SK-N-SH treated with all-trans-retinoic acid at 6 μM for 48 hours (cell line): ENCODE measurements at places on chromosomes 1 and 21.

GRCh38 chr1:116667078-116667574, 407 bp downstream of the IGSF3 start:
- peak; percentile 18 for ATAC-seq

DNA sequence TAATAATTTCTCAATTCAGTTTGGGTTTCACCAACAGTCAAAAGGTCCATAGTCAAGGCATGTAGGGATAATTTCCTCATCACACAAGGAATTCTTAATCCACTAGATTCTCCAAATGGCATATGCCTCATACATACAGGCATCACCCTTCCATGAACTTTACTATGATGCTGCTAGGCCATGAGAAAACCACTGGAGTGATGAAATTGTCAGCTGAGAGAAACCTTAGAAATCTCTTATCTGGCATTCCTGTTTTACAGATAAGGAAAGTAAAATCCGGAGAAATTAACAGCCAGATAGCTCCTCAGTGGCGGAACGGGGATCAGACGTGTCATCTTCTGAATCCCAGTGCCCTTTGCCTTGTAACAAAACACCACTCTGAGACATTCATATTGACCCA, 274.4 kb downstream of the NTNG1 start:
- no peak for ATAC-seq

GRCh38 chr1:173444757-173445156, 32.4 kb upstream of the PRDX6 start:
- no peak for ATAC-seq

GRCh38 chr1:94798054-94798453, 22.1 kb upstream of the SLC44A3 start:
- ATAC-seq, result no peak

DNA sequence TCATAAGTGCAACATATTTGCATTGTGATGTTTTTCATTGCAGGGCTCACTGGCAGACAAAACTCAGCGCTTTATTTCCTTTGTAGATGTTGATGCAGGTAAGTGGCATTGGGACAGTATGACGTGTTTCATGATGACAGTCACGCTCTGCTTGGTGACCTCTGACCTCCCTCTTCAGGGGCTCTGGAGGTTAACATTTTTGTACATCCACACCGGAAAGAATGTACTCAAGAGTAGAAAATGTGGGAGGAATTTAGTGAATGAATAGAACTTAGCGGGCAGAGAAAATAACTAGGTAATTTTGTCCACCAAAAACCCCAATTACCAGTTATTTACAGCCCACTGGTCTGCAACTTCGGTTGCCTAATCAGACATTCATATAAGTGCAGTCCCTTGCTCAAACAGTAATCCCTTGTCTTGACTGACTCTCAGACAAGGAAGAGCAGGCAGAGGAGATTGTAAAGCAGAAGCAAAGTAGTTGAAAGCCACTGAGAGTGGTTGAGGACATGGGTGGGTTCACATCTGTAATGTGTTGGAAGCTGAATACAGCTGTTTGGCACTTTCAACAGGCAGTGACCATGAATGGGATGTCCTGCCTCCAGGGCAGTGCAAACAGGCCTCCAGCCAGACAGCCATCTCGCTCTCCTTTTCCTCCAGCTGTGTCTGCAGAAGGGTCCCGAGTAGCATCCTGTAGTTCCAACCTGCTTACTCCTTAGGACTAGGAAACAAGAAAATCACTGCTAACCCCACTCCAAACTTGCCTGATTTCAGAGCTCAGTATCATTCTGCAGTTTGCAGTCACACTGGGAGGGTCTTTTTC, 188.9 kb downstream of the NRIP1 start:
- ATAC-seq, result no peak

- ATAC-seq, result peak; percentile 70
Observed at GRCh38 chr1:217048104-217048707, 325.0 kb upstream of the ESRRG start.

GRCh38 chr1:2052054-2052679, 2.0 kb downstream of the PRKCZ start:
- ATAC-seq, result no peak

GRCh38 chr1:165069829-165070228, 286.7 kb downstream of the LMX1A start:
- ATAC-seq, result no peak

DNA sequence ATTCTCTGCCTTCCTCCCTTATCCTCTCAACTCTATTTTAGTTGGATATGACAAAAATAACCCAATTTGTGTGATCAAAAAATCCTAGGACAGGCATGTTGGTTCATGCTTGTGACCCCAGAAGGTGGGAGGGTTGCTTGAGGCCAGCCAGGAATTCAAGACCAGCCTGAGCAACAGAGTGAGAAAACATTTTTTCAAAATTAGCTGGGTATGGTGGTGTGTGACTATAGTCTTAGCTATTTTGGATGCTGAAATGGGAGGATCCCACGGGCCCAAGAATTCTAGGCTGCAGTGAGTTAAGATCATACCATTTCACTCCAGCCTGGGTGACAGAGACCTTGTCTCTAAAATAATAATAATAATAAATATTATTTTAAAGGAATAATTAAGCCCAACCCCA, 1383.1 kb upstream of the ADGRL2 start:
- ATAC-seq, result no peak

- no peak for ATAC-seq
Observed at GRCh38 chr1:114338191-114338890, 172.7 kb downstream of the TRIM33 start.

GRCh38 chr1:37476460-37477197, 2.2 kb downstream of the ZC3H12A start:
- peak; percentile 58 for ATAC-seq

DNA sequence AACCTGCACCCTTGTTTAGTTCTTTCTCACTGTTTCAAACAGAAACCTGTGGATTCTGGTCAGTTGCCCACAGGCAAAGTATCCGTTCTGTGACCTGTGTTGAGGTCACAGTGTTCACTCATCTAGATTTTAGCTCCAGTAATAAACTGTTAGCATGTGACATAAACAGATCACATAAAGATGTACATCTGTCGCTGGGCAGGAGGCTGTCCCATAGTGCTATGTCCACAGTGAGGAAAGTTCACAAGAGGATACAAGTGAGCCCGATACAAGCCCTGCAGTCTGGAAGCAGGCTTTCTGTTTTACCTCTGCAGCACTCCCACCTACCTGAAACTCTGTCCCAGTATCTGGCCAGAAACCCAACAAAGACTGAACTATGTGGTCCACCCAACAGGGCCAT, 28.4 kb downstream of the LMX1A start:
- ATAC-seq, result no peak

GRCh38 chr1:246782120-246782900, 58.1 kb downstream of the SCCPDH start:
- ATAC-seq, result peak; percentile 29

GRCh38 chr1:223479718-223480425, 86.7 kb downstream of the CCDC185 start:
- ATAC-seq, result peak; percentile 12

DNA sequence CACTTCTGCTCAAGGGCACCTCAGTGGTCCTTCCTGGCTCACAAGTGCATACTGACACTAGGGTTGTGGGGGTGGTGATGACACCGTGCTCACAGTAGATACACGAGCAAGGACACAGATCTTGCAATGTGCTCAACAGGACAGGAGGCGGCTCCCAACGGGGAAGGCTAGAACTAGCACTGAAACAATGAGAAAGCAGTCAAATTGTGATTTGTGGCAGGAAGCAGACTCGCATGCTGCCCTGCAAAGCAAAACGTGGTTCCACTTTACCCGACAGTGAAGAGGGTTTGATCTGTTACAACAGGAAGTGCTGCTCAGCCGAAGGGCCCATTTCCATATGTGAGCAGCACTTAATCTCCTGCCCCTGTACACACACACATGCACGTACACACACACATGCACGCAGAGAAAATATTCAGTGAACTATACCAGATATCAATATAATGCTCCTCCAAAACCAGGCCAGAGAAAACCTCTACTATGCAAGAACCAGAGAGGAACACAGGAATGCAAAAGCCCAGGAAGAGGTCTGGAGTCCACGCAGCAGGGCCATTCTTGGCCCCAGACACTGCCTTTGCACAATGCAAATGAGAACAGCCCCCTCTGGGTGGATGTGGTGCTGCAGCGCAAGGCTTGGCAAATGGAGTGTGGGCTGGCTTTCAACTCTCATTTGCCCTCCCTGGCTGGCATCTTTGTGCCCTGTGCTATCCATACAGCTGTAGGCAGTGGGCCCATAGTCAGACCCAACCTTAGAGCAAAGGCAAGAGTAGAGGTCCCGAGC, 47.1 kb downstream of the KANK4 start:
- ATAC-seq, result peak; percentile 59; the same call in 2 of the 3 replicates

DNA sequence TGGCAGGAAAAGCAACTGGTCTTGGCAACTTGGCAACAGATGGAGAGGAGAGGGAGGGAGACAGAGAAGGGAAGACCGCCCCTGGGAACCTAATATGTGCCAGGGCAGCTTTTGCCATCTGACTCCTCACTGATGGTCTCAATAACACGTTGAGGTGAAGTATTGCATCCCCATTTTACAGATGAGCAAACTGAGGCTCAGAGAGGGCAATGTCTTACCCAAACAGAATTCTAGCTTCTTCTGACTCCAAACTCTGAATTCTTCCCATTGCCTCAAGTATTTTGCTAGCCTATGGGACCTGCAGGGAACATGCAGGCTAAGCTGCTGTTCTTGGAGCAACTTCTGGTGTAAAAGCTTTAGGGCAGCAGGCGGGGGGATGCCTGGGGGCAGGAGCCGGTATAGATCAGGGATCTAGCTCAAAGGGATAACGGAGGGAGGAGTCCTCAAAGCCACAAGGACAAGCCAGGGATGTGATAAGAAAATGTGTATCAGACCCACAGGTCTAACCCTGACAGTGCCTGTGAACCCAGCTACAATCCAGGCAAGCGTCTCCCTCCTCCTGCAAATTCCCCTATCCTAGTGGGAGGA, 7.2 kb upstream of the GUCA2A start:
- ATAC-seq, result no peak

DNA sequence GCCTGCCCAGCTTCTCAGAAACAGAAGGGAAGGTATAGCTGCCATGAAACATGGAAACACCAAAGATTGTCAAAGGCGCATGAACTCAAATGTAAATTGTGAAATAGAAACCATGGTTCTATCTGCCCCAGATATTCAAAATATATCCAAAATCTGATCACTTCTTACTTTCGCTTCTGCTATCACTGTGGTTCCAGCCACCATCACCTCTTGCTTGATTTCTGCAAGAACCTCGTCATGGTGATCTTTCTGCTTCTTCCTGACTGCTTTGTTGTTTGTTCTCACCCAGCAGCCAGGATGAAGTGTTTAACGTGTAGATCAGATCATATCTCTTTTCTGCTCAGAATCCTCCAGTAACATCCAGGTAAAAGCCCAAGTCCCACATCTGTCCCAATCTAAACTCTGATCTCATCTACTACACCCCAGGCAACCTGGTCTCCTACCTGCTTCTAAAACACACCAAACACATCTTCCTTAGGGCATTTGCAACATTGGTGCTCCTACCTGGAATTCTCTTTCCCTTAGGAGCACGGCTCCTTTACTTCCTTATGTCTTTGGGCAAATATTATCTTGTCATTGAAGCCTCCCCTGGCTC, 10.5 kb upstream of the LMO4 start:
- no peak for ATAC-seq

- ATAC-seq, result no peak
Observed at GRCh38 chr21:41950941-41951351, 2.9 kb downstream of the C2CD2 start.

DNA sequence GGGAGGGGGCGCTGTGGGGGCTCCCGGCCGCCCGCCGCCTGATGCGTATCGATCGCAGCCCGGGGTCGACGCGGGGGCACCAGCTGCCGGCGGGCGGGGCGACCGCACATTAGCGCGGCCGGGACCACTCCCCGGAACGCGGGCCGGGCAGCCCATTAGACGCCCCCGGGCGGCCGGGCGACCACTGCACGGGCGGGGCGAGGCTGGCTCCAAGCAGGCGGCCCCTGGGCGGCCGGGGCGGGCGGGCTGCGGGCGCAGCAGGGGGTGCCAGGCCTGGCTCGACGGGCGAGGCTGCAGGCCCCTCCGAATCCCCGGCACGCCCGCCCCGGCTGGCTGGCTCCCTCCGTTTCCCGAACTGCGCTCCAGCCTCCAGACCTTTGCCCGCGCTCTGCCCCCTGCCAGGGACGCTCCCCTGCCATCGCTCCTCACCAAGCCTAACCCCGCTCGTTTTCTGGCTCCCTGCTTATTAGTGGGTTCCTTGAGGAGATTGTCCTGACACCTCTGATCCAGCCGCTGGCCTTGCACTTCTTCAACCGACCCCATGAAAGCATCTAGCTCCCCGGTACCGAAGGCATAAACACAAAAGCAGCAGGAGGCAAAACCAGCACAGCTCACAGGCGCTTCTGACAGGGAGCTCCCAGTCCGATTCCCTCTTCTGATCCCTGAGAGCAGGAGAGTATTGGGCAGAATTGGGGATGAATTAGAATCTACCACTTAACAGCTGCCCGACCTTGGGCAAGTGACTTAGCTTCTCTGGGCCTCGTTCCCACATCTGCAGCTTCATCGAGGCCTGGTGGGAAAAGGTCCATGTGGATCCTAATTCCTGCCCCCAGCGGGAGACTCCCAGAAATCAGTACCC, 92.6 kb upstream of the CASZ1 start:
- ATAC-seq, result no peak

GRCh38 chr1:219699870-219700269, 87.0 kb upstream of the ZC3H11B start:
- peak; percentile 28; the same call in 1 of the 3 replicates for ATAC-seq

DNA sequence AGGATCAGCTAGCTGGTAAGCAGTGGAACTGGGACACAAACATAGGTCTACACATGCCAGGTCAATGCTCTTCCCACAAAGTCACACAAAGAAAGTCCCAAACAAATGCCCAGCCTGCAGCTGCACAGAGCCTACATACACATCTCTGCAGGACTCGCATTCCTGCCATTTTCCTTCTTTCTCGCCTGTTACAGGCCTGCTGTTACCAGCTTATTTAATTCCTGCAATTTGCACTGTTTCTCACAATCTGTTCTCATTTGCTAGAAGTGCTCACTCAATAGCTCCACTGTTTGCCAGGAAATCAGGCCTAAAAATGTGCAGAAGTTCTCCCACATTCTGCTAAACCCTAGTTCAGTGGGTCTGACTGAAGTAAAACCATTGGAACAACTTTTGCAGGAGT, 362.6 kb upstream of the C1orf87 start:
- no peak for ATAC-seq

DNA sequence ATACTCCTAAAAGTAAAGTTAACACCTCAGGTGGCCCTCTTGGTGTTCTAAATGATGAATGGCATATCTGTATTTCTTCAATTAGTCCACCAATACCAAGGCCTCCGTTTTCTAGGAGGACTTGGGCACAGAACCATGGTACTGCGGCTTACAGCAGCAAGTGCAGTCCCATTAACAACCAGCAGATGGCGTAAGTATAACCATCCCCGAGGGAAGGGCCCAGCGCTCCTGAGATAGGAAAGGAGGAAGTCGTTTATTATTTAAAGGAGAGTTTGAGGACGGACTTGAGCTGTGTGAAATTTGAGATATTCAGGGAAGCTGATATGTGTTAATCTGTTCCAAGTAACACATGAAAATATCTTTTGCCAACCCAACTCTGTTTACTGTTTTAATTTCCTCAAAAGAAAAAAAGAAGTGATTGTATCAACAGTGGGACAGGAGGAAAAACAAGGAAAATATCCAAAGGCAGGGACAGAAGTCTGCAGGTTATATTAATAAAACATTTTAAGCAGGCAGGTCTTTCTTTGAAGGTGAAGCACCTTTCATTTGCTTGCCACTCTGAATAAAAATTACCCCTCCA, 37.7 kb upstream of the KCNJ15 start:
- ATAC-seq, result peak; percentile 95
